ENCODE measurements at places on chromosomes 13 and 19.
A peak's percentile ranks its signal among the peaks of the same experiment; 100 is the strongest.

GRCh38 chr19:3042621-3043267 lies 13.7 kb upstream of the TLE2 start:
- no peak for DNase-seq

GRCh38 chr13:20128459-20128931 lies 32.4 kb downstream of the GJA3 start:
- no peak for DNase-seq

- no peak for DNase-seq
Measured at GRCh38 chr19:16575861-16576689, 3.9 kb upstream of the SLC35E1 start.

- DNase-seq = peak; percentile 86
Measured at GRCh38 chr13:106533101-106533942, 2.1 kb downstream of the EFNB2 start.

- no peak for DNase-seq
Measured at GRCh38 chr19:765179-765738, 14.3 kb downstream of the MISP start.

- peak; percentile 51 for DNase-seq
Measured at GRCh38 chr13:99086267-99087097, 108.6 kb upstream of the DOCK9 start.

DNA sequence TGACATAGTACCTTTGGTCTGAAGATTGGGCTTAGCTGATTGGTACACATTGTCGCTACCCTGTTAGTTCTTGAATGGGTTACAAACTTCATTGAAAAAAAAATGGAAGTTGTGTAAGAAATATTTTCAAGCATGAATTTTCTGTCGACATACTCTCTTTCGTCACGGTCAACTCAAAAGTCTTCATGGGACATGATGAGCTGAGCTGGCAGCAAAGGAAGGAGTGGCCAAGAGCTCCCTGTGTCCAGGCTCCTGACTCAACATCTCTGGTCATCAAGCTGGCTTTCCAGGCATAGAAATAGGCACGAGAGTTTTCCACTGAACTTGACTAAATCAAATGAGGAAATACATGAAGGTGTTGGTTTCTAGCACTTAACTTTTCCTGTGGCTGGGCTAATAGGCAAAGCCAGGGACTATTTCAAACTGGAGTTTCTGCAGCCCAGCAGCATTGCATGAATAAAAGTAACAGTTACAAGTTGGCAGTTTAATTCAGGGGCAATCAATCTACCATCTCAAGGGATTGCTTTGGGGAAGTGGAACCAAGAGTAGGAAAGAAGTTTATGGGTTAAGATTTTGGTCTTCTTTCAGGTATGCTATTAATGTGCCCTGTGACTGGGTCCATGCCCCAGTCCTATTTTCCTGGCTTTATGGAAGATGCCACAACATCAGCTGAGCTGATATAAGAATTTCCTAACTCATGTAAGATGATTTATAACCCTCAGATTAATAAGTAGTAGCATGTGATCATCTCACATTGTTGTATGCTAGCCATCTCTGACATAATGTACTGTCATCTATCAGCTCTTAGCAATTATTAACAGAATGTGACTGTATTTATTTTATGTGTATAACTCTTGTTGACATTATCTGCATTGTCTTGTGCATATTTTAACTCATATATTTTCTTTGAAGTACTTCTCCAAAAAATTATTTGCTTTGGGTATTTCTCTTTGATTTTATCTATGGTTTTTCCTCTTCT lies 385.8 kb downstream of the DLEU7 start:
- no peak for DNase-seq

- no peak for DNase-seq
Measured at GRCh38 chr13:106373304-106373988, 162.0 kb downstream of the EFNB2 start.

GRCh38 chr19:4519172-4519496 lies 848 bp upstream of the PLIN4 start:
- DNase-seq = no peak

GRCh38 chr13:75621147-75621546 lies 15.0 kb upstream of the LMO7 start:
- DNase-seq = peak; percentile 62

GRCh38 chr19:39827216-39827615 lies 6.7 kb downstream of the DYRK1B start:
- DNase-seq = no peak

DNA sequence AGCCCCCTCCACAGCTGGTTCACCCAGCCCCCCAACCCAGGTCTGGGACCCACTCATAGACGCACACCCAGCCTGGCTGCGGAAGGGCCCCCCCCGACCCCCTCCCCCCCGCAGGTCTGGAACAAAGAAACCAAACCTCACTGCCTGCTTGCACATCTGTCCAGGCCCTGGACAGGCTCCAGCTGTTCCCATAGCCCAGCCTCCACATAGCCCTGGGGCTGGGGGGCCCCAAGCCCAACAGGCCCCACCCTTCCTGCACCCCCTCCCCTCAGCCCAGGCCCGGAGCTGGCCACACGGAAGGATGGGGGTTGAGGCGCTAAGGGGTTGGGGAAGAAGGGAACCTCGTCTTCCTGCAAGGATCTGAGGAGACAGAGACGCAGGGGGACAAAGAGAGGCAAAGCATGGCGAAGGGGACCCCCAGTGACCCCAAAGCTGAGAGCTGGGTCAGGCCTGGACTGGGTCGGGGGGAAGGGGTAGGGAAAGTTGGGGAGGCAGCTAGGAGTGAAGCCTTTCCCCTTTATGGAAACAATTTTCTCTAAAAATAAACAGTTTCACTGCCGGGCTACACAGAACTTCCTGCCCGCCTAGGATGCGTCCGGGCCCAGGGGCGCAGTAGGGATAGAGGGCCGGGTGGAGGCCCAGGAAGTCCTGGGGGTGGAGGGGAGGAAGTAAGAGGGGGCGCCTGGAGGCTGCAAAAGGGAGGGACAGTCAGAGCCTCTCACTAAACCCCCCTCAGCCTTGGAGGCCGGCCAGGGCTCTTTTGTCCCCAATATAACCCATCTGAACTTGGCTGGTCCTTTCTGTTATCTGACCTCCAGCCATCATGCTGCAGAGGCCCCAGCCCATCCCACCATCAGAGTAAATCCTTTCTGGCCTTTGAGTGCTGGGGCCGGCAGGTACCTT lies 2.4 kb downstream of the KANK2 start:
- peak; percentile 47 for DNase-seq

DNA sequence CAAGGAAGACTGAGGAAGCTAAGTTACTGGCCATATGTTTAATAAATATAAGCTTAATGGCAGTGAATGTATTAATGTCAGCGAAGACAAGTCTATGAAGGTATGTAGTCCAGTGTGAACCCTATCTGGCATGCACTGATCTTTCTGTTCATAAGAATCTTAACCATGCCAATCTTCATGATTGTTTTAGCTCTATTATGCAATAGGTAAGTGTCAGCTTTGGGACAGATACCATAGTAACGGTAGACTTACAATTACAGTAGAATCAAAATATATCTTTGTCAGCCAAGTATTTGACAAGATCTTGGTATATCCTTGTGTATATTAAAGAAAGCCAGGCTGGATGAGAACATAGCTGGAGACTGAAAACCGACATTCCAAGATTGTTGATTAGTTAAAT lies 428.5 kb downstream of the SPRY2 start:
- DNase-seq = no peak

DNA sequence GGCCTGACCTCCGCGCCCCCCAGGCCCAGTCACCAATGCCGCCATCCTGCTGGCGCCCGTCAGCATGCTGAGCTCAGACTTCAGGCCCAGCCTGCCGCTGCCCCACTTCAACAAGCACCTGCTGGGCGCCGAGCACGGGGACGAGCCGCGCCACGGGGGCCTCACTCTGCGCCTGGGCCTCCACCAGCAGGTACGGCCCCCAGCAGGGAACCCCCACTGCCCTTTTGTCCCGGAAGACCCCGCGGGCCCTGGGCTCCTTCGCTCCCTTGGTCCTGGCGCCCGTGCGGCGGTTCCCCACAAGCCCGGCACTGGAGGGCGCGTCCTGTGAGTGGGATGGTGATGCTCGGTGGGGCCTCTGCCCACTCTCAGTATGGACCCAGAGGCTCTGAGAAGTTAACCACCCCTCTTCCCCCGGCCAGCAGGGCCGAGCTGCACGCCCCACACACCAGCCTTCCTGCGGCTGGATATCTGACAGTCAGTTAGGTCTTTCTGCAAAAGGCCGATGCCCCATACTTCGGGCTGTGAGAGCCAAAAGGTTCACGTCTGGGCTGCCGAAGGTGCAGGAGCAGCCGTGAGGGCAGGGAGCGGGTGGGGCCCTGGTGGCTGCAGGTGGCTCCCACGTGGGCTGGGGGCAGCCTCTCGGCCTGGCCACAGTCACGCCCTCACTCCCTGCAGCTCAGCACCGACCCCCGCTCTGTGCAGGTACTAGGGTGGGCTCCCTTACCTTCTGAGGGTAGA lies 8.0 kb downstream of the WDR18 start:
- DNase-seq = no peak

DNA sequence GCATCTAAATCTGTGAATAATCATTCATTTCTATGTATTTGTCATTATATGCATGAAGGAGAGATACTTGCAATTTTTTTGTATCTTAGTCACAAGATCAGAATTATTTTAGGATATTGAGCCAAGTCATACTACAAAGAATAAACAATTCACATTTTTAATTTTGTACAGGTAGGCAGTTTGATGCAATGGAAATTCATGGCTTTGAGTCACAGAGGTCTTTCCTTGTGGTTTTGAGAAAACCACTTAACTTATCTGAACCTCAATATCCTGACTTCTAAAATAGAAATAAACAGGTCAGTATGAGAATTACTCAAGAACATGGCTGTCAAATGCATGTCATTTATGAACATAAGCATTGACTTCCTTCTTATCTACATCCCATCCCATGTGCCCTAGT lies 221.4 kb upstream of the SLC10A2 start:
- DNase-seq = peak; percentile 33

DNA sequence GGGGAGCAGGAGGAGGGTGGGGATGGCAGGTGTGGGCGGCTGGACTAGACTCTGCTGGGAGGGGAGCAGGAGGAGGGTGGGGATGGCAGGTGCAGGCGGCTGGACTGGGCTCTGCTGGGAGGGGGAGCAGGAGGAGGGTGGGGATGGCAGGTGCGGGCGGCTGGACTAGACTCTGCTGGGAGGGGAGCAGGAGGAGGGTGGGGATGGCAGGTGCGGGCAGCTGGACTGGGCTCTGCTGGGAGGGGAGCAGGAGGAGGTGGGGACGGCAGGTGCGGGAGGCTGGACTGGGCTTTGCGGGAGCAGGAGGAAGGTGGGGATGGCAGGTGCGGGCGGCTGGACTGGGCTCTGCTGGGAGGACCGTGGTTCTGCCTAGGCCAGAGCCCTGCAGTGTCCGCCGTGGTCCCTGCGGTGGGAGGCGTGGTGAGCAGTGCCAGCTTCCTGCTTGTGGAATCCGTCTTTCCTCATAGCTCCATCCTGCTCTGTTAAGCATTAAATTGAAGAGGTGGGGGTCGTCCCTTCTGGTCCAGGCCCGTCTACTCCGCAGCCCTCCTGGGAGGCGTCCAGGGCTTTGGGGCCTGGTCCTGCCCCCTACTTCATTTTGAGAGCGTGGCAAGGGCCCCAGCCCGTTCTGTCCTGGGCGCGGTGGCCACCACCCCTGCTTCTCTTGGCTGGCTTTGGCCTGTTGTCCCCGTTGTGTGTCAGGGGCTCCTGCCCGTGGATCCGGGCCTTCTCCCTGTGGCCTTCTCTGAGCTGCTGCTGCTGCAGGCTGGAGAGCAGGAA lies 4.7 kb downstream of the SPPL2B start:
- DNase-seq = no peak

- DNase-seq = peak; percentile 45
Measured at GRCh38 chr13:43072394-43072793, 49.0 kb downstream of the DNAJC15 start.

GRCh38 chr13:29957320-29957719 lies 106.9 kb upstream of the UBL3 start:
- no peak for DNase-seq

DNA sequence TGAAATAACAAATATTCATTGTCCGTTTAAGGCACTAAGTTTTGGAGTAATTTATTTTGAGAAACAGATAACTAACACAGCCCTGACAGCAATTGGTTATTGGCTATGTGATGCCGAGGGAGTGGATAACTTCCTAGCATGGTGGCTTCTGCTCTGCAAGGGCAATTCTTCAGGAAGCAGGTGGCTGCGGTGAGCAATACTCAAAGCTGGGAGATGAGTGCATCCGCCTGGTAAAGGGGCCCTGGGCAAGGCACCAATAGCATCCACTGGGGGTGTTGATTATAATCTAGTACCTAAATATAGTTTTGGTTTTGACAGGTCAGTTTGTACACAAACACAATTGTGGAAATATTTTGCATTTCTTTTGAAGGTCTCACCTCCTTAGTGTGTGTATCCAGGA lies 41.0 kb downstream of the CCDC70 start:
- DNase-seq = no peak

DNA sequence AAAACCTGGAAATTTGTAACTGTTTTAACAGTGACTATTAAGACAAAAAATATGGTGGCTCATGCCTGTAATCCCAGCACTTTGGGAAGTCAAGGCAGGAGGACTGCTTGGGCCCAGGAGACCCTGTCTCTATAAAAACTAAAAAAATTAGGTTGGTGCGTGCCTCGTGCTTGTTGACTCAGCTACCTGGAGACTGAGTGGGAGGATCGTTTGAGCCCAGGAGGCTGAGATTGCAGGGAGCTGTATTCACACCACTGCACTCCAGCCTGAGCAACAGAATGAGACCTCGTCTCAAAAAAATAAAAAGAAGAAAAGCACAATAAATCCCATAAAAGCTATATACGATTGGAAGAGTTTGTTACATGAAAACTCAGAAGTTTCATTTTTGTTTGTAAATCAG lies 23.7 kb downstream of the KLF5 start:
- DNase-seq = no peak

- DNase-seq = no peak
Measured at GRCh38 chr13:86282442-86282841, 483.2 kb upstream of the SLITRK6 start.

GRCh38 chr19:39826311-39826945 lies 7.5 kb downstream of the DYRK1B start:
- no peak for DNase-seq

- DNase-seq = no peak
Measured at GRCh38 chr19:28868836-28869235, 344.1 kb downstream of the UQCRFS1 start.

GRCh38 chr13:114225610-114226009 lies 9.1 kb upstream of the CDC16 start:
- no peak for DNase-seq

DNA sequence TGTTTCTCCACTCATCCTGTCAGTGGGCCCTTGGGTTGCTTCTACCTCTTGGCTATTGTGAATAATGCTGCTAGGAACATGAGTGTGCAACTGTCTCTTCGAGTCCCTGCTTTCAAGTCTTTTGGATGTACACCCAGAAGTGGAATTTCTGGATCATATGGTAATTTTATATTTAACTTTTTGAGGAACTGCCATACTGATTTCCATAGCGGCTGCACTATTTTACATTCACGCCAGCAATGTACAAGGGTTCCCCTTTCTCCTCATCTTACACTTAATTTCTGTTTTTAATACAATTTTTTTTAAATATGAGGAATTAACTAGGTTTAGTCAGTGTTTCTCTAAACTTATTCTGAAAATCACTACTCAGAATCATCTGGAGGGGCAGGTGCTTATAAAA lies 24.2 kb upstream of the SLC46A3 start:
- DNase-seq = no peak

DNA sequence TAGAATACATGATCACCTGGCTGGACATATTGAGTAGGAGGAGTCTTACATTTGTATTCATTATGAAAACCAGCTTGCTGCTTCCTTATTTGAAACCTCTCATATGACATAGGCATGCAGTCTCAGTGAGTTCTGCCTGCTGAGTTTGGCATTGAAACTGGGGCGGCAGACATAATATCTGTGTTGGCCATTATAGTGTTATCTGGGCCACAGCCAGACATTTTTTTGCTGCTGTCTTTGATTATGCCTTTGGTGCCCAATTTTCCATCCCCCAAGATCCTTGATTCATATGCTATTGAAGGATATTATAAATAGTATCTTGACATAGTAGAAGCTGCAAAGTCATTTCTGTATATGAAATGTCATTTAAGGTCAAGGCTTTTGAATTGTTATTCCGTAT lies 15.8 kb downstream of the FREM2 start:
- no peak for DNase-seq
